ENCODE measurements at places on chromosomes 3 and 15. TPM values are rescaled to one million over a fixed set of nuclear protein-coding genes. Genes with fewer than 3 reads are reported as not detected.

NUP210 gene
- 2.8 TPM for total RNA-seq

DNA sequence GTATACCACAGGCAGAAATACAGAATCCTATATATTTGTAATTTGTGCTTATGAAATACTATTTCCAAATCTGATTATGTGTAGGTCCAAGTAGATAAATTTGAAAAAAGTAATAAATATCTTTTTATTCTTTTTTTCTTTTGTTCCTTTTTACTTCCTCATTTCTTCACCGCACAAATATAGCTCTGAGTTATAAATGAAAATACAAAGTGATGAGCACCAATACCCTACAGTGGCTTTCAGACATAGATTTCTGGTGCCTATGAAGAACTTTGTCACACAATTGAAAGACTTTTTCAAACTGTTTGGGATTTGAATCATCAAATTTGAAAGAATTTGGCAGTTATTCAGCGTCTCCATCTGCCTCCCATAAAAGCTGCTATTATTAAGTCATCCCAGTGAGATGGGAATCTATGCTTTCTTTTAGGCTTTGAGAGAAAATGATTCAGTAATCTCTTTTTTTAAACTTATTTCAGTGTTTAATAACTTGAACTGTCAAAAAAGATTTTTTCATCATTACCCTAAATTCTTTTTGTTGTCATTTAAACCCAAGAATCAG lies 363.6 kb upstream of the GOLIM4 start:
- DNase-seq = no peak

DNA sequence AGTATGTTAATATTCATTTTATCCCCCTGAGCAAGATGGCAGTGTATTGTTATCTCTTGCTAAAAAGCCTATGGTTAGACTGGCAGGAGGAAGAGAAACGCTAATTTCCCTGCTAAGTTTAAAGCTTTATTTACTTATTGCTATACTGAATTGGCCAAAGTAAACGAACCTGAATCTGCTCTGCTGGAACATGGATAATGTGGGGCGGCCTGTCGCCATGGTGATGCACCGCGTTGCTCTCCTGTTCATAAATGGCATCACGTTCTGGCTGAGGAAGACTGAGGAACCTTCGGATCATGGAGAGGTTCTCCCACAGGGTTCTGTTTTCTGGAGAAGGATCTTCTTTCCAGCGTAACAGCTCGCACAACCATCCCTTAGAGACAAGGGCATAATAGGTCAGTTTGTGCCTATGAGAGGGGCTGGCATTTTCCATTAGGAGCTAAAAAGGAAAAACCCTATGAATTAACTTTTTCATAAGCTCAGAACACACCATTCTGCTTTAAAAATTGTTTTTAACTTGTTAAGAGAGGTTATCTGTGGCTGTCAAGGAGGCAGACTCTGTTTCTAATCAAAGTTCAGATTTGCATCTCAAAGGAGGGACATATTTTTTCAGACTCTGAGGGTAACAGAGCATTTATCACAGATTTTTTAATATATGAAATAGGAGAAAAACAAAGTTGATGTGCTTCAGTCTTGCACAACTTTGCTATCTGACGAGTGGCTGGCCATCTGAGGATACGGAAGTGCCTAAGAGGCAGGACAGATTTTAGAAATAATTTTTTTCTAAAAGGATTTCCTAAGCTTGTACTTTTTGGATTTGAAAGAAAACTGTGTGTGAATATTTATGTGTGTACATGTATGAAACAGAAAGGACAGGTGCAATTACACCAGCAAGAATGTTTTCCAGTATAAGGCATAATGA lies 73.1 kb downstream of the SATB1 start:
- DNase-seq = no peak

DNA sequence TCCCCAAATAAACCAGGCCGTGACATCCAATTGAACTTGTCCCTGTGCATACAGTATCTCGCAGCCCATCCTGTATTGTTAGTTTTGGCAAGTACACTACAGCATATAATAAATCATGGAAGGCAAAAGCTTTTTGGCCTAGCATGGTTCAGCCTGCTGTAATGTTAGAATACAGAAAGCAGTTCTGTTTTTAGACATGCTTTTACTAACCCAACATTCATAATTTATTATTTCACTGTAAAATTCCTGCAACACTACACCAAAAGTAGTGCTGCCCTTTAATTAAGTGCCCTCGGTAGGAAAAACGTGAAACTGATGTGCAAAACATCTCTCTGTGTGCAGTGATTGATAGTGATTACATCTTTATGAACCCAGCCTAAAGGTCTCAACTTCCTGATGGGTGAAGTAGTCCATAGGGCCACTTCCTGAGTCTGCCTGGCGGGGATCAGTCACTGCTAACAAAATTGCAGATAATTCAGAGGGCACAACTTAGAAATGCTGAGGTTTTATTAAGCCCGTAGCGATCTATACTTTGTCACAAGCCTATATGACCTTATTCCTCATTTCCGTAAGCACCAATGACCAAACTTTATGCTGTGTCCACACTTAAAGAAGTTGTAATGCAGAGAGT lies 227.8 kb downstream of the CDIN1 start:
- DNase-seq = no peak

GRCh38 chr3:183815951-183816475 lies 9.4 kb downstream of the MAP6D1 start:
- DNase-seq = no peak

GRCh38 chr15:52020221-52021085 lies 1.4 kb downstream of the MAPK6 start:
- DNase-seq = no peak

DNA sequence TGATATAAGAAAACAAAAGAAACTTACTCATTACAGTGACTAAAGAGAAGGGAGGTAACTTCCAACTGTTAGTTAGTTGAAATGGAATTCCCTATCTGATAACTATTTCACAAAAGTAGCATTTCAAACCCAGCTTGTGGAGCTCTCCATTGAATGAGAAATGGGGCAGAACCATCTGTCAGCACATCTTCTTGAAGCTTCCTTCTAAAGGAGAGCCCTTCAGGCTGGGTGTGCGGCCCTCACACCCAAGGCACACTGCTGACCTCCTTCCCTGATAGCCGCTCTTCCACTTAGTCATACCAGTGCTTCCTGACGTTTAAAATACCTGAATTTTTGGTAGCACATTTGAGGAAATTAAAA lies 28.1 kb upstream of the VEPH1 start:
- no peak for DNase-seq

GRCh38 chr15:96209285-96209735 lies 121.2 kb upstream of the NR2F2 start:
- no peak for DNase-seq

GRCh38 chr15:69417581-69417980 lies 3.4 kb downstream of the KIF23 start:
- no peak for DNase-seq

- DNase-seq = no peak
Measured at GRCh38 chr15:91238644-91239425, 138.8 kb downstream of the SV2B start.

Measured in left cardiac atrium (tissue), 4 donors.